ENCODE measurements at places on chromosomes 6 and 20. TPM values are rescaled to one million over a fixed set of nuclear protein-coding genes. Genes with fewer than 3 reads are reported as not detected.

MEP1A gene
- polyA plus RNA-seq = 0.03 TPM

APOBEC2 gene
- polyA plus RNA-seq = 0.23 TPM

CALHM5 gene
- 3.8 TPM for polyA plus RNA-seq

DOK5 gene
- 11.3 TPM for polyA plus RNA-seq

TFAP2D gene
- not detected for polyA plus RNA-seq

MICAL1 gene
- 31.2 TPM for polyA plus RNA-seq

BPIFB4 gene
- not detected for polyA plus RNA-seq

C20orf204 gene
- 0.73 TPM for polyA plus RNA-seq

CLPSL2 gene
- 0.40 TPM for polyA plus RNA-seq

LHFPL5 gene
- 0.15 TPM for polyA plus RNA-seq

PROKR2 gene
- not detected for polyA plus RNA-seq

TGM3 gene
- polyA plus RNA-seq = 1.0 TPM

LTB gene
- 1.1 TPM for polyA plus RNA-seq

Data from right renal pelvis (tissue), 4 donors.